Activated T-helper 1 cell treated with anti-CD3 and anti-CD28 coated beads, Interleukin-12 subunit alpha, Interleukin-12 subunit beta, Interleukin-2, Interleukin-4 antibody, amounts not matched to agents 30 ng/mL and 10 ng/mL and 1 ng/mL, durations not matched to agents 14 hours and 24 hours and 36 hours (primary cell): ENCODE measurements at places on chromosomes 11 and 22. TPM values are rescaled to one million over a fixed set of nuclear protein-coding genes. Genes with fewer than 3 reads are reported as not detected.

DNA sequence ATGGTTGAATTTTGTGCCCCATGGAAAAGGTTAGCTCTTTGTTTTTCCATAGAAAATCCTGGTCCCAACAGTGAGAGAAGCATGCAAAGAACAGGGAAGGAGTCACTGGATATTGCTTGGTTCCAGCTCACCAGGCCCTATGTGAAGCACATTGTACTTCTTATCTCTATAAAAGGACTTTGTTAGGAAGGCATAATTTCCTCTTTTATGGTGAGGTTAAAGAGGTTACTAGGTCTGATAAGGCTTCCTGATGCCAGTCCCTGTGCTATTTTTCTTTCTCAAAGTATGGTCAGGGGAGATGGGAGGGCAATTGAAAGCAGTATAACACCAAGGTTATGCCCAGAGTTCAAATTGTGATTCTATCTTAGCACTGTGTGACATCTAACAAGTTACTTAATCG, 162.6 kb downstream of the KIF18A start:
- H3K27me3 ChIP-seq: no peaks in the 10 kb centered on the region
- H3K27ac ChIP-seq: no peak overlapping the region
- H3K4me1 ChIP-seq: no peaks in the 10 kb centered on the region
- no peak overlapping the region for H3K4me3 ChIP-seq

DNA sequence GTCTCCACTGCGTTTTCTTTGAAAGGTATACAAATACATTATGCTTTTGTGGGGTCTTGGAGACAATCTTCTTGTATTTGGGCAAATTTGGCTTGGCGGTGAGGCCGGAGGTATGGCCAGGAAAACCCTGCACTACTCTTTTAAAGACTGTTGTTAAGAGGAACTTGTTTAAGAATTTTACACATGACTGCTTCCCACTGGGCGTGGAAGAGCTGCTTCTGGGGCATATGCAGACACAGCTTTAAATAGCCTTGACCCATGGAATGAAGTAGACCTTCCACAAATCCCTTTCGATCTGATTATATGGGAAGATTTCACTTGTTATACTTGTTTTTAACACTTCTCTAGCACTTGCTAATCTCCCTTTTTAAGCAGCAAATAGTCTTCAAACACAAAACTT, 453.6 kb downstream of the MN1 start:
- H3K36me3 ChIP-seq: no peaks in the 10 kb centered on the region
- H3K27me3 ChIP-seq: no peaks in the 10 kb centered on the region
- H3K4me1 ChIP-seq: no peaks in the 10 kb centered on the region

DNA sequence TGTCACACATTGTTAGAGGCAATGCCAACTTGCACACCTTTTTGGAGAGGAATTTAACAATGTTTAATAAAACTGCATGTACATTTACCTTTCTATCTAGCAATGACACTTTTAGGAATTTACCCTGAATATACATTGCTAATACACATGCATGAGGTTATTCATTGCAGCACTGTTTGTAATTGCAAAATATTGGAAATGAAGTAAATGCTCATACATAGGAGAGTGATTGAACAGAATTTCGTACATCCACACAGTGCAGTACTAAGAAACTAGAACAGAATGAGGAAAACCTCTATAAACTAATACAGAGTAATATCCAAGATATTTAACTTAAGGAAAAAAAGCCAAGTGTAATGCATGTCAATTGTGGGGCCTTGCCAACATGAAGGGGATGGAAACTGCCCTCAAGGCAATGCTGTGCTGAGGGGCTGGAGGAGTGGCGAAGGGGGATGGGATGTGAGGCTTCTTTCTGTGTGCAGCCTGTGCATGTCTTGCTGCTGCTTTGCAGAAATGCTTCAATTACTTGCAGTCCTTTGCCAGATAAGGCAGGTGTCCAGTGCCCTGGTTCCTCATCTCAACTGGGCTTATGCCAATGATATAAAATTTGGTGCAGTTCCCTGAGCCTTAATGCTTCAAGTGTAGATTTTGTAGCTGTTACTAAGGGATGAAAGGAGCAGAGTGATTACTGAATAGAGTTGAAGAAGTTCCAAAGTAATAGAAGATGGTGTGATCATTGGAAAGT, 96.1 kb downstream of the GRIA4 start:
- no peaks in the 10 kb centered on the region for H3K36me3 ChIP-seq
- no peak overlapping the region for H3K27ac ChIP-seq
- no peak for DNase-seq
- H3K4me3 ChIP-seq: no peak overlapping the region

Gene KRTAP5-11
- not detected in 2 replicates for total RNA-seq

DNA sequence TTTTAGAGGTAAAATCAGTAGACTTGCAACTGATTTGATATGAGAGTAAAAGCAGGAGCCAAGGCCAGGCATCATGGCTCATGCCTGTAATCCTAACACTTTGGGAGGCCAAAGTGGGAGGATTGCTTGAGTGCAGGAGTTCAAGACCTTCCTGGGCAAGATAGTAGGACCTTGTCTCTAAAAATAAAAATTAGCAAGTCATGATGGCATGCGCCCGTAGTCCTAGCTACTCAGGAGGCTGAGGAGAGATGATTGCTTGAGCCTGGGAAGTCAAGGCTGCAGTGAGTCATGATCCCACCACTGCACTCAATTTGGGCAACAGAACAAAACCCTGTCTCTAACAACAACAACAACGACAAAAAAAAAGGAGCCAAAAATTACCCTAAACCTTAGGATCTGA, 13.5 kb downstream of the SGSM3 start:
- no peak overlapping the region for H3K27ac ChIP-seq
- no peaks in the 10 kb centered on the region for H3K27me3 ChIP-seq
- peaks cover 16% of the 10 kb centered on the region for H3K36me3 ChIP-seq
- DNase-seq: no peak

- DNase-seq: no peak
- H3K4me3 ChIP-seq: peak overlapping the region; percentile 5
- H3K4me1 ChIP-seq: peaks cover 52% of the 10 kb centered on the region
- no peaks in the 10 kb centered on the region for H3K27me3 ChIP-seq
- H3K36me3 ChIP-seq: peaks cover 23% of the 10 kb centered on the region
- H3K27ac ChIP-seq: peak overlapping the region; percentile 62
Measured at GRCh38 chr11:110452720-110453119, 23.0 kb downstream of the FDX1 start.

Gene SLCO2B1
- total RNA-seq: not detected in 2 replicates

Gene ESAM
- 0.52 and 0.64 TPM in 2 replicates for total RNA-seq

Gene PLAAT2
- total RNA-seq: not detected in 2 replicates

GRCh38 chr11:126080161-126080941, 17.7 kb upstream of the CDON start:
- H3K4me1 ChIP-seq: peaks cover 26% of the 10 kb centered on the region
- no peak for DNase-seq
- H3K4me3 ChIP-seq: no peak overlapping the region
- H3K36me3 ChIP-seq: no peaks in the 10 kb centered on the region

- DNase-seq: no peak
- H3K27ac ChIP-seq: no peak overlapping the region
- no peak overlapping the region for H3K4me3 ChIP-seq
- no peaks in the 10 kb centered on the region for H3K36me3 ChIP-seq
Measured at GRCh38 chr11:60931917-60932316, 7.7 kb downstream of the TMEM132A start.

DNA sequence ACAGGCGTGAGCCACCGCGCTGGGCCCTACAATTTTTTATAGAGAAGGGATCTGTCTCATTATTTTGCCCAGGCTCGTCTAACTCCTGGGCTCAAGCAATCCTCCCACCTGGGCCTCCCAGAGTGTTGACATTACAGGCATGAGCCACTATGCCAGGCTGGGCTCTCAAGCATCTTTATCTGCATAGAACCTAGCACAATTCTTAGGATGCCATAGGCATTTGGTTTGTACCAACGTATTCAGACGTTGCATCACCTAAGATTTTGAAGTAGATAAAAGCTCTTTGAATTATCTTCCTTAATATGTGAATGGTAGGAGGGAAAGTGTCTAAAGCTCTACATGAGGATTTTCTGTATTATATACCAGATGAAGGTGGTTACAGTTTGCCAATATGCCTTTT, 30.5 kb downstream of the RTN3 start:
- H3K36me3 ChIP-seq: no peaks in the 10 kb centered on the region
- H3K4me1 ChIP-seq: no peaks in the 10 kb centered on the region
- H3K4me3 ChIP-seq: no peak overlapping the region

- no peak overlapping the region for H3K4me3 ChIP-seq
Measured at GRCh38 chr11:48341466-48341865, 16.7 kb downstream of the OR4C3 start.

Gene MS4A6E
- not detected in 2 replicates for total RNA-seq

GRCh38 chr11:2775626-2776350, 76.0 kb upstream of the KCNQ1OT1 start:
- peaks cover 4% of the 10 kb centered on the region for H3K4me1 ChIP-seq
- no peaks in the 10 kb centered on the region for H3K36me3 ChIP-seq
- H3K27me3 ChIP-seq: peaks cover 5% of the 10 kb centered on the region
